ENCODE measurements at places on chromosomes 13 and 19.
A peak's percentile ranks its signal among the peaks of the same experiment; 100 is the strongest.

- no peak for DNase-seq
Measured at GRCh38 chr13:44017756-44018309, 138.1 kb downstream of the LACC1 start.

- no peak for DNase-seq
Measured at GRCh38 chr13:41064493-41064892, 3.2 kb downstream of the WBP4 start.

DNA sequence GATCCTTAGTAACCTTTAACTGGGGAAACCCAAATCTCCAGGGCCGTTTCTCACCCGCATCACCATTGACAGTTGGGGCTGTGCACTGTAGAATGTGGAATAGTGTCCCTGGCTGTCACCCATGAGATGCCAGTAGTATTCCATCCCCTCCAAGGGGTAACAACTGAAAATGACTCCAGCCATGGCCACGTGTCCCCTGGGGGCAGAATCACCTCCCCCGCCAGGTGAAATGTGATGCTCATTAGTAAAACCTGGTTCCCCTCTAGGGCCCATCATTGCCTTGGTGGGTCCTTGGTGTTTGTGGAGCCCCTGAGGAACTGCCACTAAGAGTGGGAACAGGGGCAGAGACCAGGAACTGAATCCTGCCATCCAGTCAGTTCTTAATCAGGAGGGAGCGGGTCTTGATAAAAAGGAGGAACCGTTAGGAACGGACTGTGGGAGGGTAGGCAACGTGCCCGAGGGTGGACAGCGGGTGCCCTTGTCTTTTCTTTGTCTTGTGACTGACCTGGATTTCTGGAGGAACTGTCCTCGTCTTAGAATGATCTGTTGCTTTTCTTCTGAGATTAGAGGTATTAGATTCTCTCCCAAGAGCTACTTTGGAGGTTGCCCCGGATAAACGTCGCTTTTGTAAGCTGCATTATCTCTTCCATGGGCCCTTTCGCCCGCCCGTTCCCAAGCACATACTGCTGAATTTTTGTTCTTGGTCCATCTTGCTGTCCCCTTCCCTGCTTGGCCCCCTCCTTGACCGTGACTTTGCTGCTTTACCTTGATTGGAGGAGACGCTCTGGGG is 3.5 kb downstream of the MYO9B start:
- no peak for DNase-seq

- no peak for DNase-seq
Measured at GRCh38 chr13:37476874-37477273, 121.7 kb downstream of the POSTN start.

GRCh38 chr13:59873856-59874255 is 289.9 kb downstream of the DIAPH3 start:
- no peak for DNase-seq

DNA sequence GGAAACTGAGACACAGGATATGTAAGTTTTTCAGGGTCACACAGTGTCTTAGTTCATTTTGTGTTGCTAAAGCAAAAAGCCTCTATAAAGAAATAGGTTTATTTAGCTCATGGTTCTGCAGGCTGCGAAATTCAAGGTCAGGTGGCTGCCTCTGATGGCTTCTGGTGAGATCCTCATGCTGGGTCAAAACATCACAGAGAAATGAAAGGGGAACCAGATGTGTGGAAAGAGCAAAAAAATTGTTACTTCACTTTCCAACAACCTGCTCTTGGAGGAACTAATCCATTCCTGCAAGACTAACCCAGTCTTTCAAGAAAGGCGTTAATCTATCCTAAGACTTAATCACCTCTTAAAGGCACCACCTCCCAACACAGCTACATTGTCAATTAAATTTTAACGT is 64.2 kb upstream of the UBL3 start:
- DNase-seq: no peak

- DNase-seq: no peak
Measured at GRCh38 chr19:49437231-49437630, 4.1 kb downstream of the SLC17A7 start.

GRCh38 chr19:13951799-13952153 is 533 bp upstream of the DCAF15 start:
- DNase-seq: no peak

DNA sequence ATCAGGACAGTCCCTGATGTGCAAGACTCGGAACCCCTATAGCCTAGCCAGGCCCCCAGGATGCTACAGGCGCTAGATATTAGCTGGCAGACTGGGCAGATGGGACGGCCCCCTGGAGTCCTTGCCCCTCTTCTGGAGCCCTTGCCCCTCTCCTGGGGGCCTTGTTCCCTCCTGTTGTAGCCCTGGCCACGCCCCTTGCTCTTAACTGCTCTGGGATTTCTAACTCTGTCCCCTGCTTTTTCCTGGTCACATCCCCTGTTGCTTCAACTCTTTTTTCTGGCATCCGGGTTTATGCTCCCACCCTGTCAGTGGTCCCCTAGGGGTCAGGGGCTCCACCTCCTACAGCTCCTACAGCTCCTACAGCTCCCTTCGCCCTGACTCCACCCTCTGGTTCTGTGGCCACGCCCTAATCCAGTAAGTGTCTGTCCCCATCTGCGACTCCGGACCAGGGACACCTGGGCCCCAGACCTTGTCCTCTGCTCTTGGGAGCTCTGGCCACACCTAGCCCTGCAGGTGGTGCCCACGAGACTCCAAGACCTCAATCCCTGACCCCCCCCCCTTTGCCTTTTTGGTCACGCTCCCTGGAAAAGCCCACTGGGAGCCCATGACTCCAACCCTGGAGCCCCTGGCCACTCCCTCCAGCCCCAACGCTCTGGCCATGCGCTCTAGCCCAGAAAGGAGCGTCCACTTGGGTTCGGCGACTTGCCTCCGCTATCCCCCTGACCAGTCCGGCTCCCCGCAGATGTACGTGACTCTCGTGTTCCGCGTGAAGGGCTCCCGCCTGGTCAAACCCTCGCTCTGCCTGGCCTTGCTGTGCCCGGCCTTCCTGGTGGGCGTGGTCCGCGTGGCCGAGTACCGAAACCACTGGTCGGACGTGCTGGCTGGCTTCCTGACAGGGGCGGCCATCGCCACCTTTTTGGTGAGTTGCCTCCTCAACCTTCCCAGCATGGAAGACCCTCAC is 6.8 kb downstream of the PLPPR2 start:
- DNase-seq: no peak

GRCh38 chr19:12145348-12145747 is 5.2 kb upstream of the ZNF20 start:
- no peak for DNase-seq

- DNase-seq: no peak
Measured at GRCh38 chr13:59680429-59681024, 483.2 kb downstream of the DIAPH3 start.

DNA sequence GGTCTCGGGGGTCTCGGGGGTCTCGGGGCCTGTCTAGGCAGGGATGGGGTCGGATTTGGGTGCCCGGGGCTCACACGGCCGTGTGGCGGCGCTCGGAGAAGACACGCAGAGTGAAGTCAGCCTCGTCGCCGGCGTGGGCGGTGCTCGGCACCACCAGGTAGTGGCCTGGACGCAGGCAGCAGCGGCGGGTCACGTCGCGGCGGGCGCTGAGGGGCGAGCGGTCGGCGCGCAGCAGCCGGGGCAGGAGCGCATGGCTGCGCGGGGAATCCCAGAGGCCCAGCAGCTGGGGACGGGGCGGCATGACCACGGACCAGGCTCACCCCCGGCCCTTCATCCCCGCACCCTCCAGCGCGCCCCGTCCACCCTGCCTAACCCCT is 8.2 kb downstream of the CAPN12 start:
- DNase-seq: peak; percentile 48

GRCh38 chr19:56477429-56478338 is 539 bp upstream of the ZNF667 start:
- DNase-seq: peak; percentile 5

GRCh38 chr13:112487127-112487517 is 100.8 kb downstream of the TUBGCP3 start:
- DNase-seq: no peak

- DNase-seq: no peak
Measured at GRCh38 chr19:16628984-16629691, 1.1 kb upstream of the MED26 start.

DNA sequence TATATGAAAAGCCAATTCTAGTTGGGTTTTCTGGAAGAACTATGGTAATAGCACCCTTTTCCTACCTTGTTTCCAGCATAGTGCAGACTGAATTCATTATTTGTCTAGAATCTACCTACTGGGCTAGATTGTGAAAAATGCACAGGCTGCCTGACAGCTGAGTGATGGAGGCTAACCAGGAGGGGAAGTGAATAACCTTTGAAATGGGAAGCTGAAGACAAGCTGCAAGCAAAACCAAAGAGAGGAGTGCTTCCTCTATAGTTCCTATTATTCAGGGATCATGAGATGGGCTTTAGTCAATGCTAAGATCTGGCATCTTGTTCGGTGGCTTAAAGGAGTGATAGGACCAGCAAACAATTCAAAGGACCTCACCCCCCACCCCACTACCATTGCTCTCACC is 26.9 kb downstream of the MZT1 start:
- DNase-seq: no peak

DNA sequence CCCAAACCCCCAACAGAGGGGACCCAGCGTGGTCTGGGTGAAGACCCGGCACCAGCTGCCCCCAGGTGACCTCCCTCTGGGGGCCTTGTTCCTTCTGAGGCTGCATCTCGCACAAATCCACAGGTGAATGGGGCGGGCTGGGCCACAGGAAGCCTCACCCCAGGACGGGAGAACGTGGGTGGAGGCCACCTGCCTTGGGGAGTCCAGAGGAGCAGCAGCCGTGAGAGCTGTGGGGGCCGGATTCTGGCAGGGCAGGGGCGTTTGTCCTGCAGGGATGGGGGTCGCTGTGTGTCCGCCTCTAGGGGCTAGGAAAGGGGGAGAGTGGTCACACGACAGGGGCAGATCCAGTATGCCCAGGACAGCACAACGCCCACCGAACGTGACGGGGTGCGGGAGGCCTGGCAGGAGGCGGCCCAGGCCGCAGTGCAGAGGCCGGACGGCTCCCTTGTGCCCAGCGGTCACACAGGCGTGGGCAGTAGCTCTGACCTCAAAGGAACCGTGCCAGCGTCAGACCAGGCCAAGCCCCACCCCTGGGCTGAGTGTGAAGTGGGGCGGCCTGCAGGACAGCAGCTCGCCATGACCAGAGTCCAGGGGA is 6.7 kb downstream of the POLR2E start:
- DNase-seq: no peak

DNA sequence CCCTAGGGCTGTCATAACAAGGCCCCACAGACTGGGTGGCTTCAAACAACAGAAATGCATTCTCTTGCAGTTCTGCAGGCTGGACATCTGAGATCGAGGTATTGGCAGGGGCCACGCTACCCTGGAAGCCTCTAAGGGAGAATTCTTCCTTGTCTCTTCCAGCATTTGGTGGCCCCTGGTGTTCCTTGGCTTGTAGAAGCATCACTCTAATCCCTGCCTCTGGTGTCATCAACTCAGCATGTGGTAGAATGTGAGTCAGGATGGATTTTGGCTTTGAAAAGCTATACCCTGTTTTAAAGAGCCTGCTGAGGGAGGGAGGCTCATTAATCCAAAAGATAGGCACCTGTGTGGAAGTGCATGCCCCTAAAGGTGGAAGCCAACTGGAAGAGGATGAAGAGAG is 7.9 kb upstream of the GGACT start:
- no peak for DNase-seq

- DNase-seq: no peak
Measured at GRCh38 chr13:72463561-72463960, 263.9 kb downstream of the MZT1 start.

GRCh38 chr13:48009284-48009683 is 8.2 kb upstream of the SUCLA2 start:
- DNase-seq: no peak

DNA sequence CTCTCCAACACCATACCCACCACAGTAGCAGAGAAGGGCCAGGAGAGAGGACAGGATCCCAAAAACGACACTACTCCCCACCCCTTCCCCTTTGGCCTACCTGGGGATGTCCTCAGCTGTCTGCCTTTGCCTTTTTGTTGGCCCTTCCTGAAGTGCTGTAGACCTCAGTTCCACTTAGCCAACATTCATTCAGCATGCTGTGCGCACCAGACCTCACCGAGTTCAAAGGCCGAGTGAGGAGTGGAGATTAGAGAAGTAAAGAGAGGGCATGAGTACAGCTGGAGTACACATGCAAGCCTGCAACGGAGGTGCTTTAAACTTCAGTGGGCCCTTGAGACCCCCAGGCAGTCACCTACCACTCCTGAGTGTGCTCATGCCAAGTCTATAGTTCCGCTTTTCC is 99.0 kb downstream of the TEX26 start:
- no peak for DNase-seq

GRCh38 chr19:47124937-47125668 is 5.5 kb upstream of the SAE1 start:
- peak; percentile 90 for DNase-seq

DNA sequence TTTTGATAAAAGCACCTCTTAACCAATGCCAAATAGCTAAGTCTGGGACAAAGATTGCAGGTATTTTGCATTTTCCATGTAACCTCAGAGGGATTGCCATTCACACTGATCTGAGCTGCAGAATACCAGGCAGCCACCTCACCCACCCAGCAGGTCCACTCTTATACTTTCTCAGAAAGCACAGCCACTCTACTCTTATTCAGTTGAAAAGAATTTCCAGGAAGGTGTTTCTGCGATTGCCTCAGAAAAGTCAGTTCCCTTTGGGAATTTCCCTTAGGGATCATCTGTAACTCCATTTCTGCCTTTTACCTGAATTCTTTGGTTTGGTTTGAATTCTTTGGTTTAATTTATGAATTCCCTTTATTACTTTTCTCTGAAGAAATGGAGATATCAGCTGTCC is 904 bp upstream of the ALOX5AP start:
- DNase-seq: no peak

DNA sequence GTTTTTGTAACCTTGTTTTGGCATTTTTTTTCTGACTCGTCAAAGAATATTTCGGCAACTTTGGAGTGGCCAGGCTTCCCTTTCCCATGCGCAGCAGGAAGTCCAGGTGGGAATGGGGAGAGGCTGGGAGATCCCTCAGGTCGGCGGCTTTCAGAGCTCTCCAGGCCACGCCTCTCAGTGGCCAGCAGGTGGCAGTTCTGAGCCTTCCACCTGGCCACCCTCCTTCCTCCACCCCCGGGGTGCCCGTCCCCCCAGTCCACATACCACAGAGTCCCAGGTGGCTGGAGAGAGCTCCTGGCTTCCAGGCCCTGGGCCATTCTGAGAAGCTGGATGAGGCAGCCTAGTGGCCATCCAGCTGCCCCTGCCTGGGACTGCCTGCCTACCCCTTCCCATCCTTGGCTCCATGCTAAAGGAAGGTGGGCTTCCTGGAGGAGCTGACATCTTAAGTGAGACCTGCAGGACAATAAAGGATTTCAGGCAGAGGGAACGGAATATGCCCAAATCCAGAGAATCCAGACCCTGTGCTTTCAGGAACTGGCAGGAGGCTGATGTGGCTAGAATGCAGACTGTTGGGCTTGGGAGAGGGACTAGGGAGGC is 46.3 kb downstream of the CCNE1 start:
- peak; percentile 19 for DNase-seq
